NCI-H526 (cell line): ENCODE measurements at places on chromosomes 11 and 22.
A peak's percentile ranks its signal among the peaks of the same experiment; 100 is the strongest.

GRCh38 chr11:41845066-41845465 lies 385.6 kb upstream of the LRRC4C start:
- no peak for DNase-seq

DNA sequence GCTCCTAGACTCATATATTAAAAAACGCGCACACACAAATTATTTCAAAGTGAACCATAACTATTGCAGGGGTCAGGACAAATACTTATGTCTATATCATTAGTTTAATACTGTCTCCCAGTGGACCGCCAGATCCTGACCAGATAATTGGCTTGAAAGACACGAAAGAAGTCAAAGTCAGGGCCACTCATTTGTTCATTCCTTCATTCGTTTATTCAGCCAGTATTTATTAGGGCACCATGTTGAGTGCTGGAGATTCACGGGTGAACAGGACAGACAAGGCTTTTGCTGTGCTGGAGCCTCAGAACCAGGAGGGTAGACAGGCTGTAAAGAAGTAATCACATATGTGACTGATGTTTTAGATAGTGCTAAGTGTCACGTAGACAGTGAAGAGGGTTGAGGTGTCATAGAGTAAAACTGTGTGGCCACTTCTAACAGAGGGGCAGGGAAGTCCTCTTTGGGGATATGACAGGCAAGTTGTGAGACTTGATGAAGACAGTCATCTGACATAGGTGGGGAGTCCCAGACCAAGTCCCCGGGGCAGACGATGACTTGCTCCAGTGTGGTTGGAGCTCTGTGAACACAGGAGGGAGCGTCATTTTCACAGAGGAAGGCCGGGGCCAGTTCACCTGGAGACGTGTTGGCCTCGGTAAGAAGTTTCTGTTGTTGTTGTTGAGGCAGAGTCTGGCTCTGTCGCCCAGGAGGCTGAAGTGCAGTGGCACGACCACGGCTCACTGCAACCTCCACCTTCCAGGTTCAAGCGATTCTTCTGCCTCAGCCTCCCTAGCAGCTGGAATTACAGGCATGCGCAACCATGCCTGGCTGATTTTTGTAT lies 25.9 kb downstream of the RBX1 start:
- DNase-seq, result no peak

DNA sequence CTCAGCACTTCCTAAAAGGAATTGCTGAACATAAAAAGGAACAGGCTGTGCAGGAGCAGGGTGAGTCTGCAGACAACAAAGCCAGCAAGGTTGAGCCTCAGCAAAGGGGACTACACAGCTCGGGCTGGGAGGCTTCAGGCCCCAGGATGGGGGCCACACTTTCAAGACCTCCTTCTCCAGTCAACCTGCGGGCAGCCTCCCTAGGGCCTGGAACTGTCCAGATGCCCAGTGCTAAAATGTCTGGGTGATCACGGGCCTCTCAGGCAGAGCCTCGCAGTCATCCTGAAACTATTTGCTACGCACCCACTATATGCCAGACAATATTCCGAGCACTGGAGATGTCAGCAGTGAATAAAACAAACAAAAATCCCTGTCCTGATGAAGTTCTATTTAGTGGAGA lies 3.9 kb upstream of the NEFH start:
- DNase-seq, result no peak

DNA sequence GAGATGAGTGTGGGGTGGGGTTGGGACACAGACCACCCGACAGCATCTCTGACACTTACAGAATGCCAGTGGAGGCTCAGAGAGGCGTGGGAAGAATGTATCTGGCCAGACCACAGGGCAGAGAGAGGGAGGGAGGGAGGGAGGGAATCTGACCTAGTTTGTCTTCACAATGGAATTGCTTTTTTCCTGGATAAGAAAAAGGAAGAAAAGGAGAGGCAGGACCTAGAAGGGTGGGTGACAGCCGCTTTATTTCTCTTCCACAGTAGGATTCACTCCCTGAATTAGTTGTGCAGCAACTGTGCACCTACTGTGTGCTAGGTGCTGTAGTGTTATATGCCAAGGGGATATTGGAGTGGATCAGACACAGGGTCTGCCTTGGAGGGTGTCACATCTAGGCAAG lies 3.7 kb downstream of the KCNK4 start:
- DNase-seq, result no peak

DNA sequence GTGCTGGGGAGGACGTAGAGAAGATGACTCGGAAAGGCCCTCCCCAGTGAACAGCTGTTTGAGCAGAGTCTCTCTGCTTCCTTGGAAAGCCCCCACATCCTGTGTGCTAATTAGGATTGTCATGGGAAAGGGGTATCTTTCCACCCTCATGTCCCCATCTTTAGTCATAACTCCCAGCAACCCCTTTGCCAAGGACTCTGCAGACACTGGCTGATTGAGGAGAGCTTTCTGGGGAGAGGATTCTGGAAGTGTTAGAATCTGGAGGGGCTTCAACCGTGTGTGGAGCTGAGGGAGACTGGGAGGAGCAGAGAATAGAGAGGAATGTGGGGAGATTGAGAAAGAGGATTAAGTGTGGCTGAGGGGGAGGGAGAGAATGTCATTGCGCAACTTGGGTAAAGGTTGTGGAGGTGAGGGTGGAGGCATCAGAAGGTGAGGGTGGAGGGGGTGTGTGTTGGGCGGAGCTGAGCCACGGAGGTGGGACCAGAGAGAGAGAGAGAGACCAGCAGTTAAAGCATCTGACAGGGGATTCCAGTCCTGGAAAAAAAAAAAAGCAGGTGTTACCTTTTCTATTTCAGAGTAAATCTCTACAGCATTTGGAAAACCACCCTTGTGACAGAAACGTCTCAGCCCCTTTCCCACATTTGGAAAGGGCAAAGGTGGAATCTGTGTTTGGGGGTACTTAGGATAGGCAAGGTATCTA lies 2.2 kb downstream of the DTX4 start:
- peak; percentile 28 for DNase-seq

- DNase-seq, result no peak
These were observed 809.1 kb downstream of the DLG2 start for GRCh38 chr11:84817998-84818397.

GRCh38 chr11:82082976-82083375 lies 650.7 kb downstream of the FAM181B start:
- no peak for DNase-seq
